SW 1271 (cell line): ENCODE measurements at places on chromosomes 11 and 22.
A peak's percentile ranks its signal among the peaks of the same experiment; 100 is the strongest.

- no peak for DNase-seq
Observed at GRCh38 chr11:72867970-72868369, 53.8 kb downstream of the ATG16L2 start.

DNA sequence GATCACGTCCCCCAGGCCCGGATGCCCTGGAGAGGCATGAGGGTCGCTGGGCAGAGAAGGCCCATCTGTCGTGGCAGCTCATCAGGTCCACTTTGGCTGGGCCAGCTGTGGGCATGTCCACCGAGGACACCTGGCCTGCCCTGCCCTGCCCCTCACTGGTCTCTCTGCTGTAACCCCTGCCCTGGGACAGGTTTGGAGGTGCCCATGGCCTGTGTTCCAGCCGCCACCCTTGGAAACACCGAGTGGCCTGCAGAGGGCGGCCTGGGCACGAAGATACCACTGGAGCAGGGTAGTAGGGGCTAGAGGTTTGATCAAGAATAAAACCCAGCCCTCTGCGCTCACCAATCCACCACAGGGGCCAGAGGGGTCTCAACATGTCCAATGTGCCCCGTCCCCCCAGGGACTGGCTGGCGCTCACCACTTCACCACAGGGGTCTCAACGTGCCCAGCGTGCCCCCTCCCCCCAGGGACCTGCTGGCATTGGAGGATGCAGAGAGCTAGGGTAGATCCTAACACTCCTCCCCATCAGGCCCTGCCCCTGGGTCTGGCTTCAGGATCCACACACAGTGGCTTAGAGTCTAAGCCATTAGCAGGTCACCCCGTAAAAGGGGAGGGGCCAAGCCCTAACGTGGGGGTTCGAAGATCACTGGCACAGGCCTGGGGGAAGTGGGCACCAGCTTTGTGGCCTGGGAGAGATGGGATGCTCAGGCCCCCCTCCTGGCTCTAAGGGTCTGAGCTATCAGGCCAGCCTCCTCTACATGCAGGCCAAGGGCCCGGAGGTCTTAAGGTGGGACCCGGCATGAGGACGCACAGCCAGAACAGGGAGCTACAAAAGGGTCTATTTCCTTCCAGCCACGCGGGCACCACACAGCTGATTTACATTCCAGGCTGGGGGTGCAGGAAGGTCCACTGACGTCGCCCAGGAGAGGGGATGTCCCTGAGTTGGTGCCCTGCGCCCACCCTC, 1.3 kb upstream of the HDAC10 start:
- peak; percentile 48 for DNase-seq

DNA sequence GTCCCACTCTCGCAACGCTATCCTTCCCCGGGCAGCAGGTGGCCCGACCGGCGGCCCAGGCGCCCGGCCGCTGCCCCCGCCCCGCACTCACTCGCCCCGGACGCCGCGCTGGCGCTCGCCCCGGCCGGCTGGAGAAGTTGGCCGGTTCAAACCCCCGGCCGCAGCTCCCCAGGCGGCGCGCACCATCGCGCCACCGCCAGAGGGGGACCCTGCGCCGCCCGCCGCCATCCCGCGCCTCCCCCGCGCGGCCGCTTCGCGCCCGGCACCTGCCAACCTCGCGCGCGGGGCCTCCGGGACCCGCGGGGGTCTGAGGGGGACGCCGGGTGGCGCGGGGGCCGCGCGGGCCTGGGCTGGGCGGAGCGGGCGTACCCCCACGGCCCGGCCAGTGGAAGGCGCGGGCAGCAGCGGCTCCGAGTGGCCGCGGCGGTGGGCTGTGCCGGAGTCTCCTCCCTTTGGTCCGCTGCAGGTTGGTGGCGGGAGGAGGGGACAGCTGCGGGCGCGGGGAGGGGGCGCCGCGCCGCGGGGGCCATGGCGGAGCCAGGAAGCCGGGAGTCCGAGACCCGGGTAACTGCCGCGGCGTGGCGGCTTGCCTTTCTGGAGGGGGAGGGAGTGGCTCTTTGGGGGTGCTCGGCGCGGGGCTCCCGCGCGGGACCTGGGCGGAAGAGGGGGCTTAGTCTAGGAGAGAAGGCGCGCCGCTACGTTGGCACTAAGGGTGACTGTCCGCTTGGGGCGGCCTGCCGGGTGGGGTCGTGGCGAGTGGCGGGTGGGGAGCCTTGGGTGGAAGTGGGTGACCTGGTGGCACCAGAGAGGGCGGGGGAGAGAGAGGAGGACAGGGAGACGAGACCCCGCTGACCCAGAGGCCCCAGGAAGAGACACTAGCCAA, at the start of the genes MPST and TST:
Gene MPST, plus strand, starts transcription at position 434 of the 883 bp plus-strand sequence. Its CDS starts 95 bp downstream, at position 529.
Gene TST, minus strand, starts transcription at position 139 of the 883 bp plus-strand sequence. CDS start 715 bp downstream, outside the sequence.
- DNase-seq, result peak; percentile 31

- DNase-seq, result no peak
Observed at GRCh38 chr22:43860831-43861230, 1.5 kb downstream of the SULT4A1 start.
